ENCODE measurements at places on chromosomes 3 and 15. TPM values are rescaled to one million over a fixed set of nuclear protein-coding genes. Genes with fewer than 3 reads are reported as not detected.

The CAPN3 gene
- 4.5 TPM for total RNA-seq

The RASL12 gene
- total RNA-seq, result 1.5 TPM

The THRB gene
- total RNA-seq, result 4.7 TPM

The UROC1 gene
- not detected for total RNA-seq

- no peak for ATAC-seq
Observed at GRCh38 chr3:120683213-120683612, 1.2 kb upstream of the HGD start.

DNA sequence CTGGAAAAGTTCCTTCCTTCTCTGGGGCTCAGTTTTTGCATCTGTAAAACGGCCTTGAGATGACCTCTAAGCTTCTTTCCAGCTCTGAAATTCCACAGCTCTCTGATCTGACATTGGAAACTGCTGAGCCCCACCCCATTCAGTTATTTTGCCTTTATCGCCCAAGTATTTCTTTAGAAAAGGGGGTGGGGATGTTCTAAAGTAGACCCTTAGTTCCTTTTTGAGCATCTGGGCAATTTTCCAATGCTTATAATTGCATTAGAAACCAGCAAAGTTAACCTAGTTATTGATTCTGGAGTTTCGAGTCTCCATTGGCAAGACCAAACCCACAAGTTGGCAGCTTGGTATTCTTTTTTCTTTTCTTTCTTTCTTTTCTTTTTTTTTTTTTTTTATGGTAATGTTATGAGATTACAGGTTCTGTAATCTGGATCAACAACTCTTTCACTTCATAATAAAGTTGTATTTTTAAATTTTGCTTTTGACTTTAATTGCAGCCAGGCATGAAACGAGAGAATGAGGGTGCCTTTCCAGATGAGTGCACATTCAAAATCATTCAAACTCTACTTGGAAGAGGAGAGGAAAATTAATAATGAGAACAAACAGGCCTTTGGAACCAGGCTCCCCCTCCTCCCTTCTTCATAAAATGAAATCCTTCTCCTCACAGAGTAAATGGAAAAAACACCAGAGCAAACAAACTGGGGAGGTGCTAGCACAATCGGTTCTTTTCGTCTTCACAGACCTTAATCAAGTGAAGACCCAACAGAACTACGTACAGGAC lies 76.8 kb upstream of the LRIG1 start:
- no peak for ATAC-seq

DNA sequence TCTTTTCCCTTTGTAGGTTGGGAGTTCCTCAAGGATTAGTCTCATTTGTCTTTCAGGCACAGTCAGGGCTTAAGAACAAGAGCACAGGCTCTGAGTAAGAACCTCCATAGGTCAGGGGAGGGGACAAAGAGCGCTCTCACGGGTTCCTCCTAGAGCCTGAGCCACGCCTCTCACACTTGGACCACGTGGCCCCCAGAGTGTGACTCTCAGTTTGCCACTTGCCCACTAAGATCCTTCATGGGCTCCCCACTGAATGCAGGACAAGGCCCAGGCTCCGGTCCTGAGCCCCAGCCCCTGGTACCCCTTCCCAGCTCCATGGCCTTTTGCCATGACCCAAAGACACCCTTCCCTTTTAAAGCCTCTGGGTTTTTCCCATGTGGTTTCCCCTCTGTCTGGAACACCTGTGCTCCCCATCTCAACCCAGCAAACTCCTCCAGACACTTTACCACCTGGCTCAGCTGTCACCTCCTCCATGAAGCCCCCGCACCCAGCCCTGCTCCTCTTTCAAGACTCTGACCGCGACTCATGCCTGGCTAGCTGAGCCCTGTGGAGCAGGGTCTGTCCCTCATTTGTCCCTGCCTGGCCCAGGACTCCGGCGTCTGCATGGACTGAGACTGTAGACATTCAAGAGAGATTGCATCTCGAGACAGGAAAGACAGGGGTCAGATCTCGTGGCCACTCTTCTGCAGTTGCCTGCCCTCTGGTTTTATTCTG lies 32.7 kb downstream of the IQSEC1 start:
- ATAC-seq, result peak; percentile 81

GRCh38 chr3:18645619-18646018 lies 220.5 kb upstream of the SATB1 start:
- ATAC-seq, result no peak

GRCh38 chr3:171772427-171773056 lies 37.7 kb downstream of the PLD1 start:
- peak; percentile 37 for ATAC-seq

GRCh38 chr3:151724576-151725562 lies 8.9 kb upstream of the AADACL2 start:
- ATAC-seq, result no peak

GRCh38 chr3:197149528-197149927 lies 119.9 kb upstream of the MELTF start:
- ATAC-seq, result no peak

DNA sequence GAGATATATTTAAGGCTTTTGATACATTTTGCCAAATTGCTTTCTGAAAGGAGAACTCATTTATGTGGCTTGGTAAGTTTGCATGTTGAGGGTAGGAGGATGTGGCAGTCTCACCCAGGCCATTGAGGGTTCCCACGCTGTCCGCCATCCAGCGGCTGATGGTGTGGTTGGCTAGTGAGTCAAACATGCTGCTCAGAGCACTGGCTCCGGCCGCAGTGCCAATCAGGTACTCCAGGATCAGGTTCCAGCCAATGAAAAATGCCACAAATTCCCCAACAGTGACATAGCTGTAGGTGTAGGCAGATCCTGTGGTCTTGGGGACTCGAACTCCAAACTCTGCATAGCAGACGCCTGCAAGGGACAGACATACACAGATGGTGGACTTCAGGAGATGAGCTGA lies 82.3 kb downstream of the CLDN11 start:
- ATAC-seq, result no peak

DNA sequence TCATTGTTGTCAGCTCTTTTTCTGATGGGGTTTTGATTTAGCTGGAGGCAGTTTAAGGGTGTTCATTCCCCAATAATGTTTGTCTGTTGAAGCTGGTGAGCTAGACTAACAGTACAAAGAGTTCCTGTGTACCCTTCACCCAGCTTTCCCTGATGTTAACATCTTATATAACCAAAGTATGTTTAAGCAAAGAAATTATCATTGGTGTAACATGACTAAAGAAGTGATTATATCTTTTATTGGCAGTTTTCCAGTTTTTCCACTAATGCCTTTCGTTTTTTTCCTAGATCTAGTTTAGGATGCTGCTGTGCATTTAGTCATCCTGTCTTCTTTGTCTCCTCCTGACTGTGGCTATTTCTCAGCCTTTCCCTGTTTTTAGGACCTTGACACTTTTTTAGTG lies 165.6 kb downstream of the LPP start:
- ATAC-seq, result no peak

All from esophagus mucosa (tissue), 1 donor.